ENCODE measurements at places on chromosomes 2 and 18.

GRCh38 chr18:9647496-9648323, 33.4 kb upstream of the PPP4R1 start:
- DNase-seq: no peak

GRCh38 chr2:26571316-26571715, 69.8 kb downstream of the CIB4 start:
- DNase-seq: no peak

GRCh38 chr2:63539416-63540162, 48.7 kb downstream of the WDPCP start:
- DNase-seq: no peak

- no peak for DNase-seq
Measured at GRCh38 chr2:72562451-72563153, 263.2 kb downstream of the EXOC6B start.

- DNase-seq: no peak
Measured at GRCh38 chr2:104872866-104873688, 19.2 kb downstream of the POU3F3 start.

DNA sequence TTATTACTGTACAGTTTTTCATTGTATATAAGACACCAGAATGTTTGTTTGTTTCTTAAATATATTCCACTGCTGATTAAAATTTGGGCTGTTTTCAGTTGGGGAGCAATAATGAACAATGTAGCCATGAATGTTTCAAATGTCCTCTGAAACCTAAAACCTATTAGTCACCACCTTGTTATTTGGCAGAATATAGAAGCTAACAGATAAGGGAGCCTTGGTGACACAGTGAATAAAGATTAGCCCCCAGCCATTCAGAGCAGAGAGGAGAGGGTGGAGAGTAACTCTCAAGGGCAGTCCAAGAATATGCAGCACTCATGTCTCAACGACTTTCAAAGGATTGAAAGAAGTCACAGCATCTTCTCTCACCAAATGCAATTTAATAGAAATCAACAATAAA, 43.1 kb upstream of the ATP8B1 start:
- DNase-seq: no peak

DNA sequence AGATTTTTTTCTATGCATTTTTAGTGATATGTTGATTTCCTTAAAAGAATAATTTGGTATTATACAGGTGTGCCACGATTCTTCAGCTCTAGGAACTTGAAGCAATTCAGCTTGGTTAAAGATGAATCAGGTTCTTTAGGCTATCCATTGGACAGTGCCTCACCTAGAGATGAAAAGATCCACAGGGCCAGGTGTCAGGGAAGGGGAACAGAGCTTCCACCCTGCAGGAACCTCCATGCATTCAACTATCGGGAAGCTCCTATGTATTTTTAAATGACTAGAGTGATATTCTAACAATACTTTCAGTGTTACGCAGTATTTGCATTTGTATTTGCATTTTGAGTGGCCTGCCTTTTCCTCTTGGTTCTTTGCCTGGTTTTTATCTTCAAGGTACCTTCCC, 40.2 kb downstream of the PKP4 start:
- DNase-seq: no peak

DNA sequence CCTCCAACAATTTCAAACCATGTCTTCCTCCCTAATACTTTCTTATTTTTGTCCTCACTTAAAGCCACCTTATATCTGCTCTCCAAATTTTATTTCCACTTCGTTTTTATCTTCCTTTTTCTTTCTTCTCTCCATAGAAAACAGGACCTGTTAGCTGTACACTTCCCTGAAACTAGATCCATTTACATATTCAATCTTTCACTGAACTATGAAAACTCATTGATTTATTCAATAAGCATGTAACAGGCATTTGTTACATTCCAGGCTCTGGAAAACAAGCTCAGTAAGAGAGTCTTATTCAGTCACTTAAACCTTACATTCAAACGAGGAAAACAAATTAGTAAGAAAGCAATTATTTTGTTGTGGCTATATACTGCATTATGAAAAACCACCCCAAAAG, 1225.3 kb downstream of the SUCLG1 start:
- no peak for DNase-seq

- DNase-seq: no peak
Measured at GRCh38 chr2:15784106-15784885, 156.1 kb upstream of the MYCN start.

DNA sequence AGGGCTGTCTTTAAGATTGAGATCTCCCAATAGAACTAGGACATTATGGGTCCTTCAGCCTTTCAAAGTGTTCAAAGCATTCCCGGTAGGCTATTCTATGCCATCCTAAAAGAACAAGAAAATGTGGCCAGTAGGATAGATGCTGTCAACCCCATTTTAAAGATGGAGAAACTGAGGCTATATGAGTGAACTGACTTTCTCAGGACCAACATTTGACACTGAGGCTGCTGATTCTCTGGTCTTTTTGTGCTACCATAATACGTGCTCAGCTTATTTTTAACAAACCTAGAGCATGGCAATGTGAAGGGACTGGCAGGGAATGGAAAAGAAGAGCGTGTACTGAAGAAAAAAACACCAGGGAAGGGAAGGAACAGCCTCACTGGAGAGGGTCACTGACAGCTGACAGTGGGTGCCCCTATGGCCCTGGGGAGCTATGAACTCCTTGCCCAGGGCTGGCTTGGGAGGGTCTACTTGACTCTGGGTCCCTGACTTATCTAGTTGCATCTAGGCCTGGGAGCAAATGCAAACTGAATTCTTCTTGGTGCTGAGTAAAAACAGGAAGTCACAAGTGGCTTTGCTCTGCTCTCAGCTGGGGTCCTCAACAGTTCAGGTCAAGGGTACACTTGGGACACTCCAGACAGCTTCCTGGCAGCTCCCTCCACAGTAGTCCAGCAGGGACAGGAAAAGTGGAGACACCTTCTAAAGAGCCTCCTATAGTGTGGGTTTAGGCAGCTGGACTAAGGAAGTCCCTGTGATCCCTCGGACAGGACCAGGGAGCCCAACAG, 2.3 kb downstream of the CYRIA start:
- no peak for DNase-seq

DNA sequence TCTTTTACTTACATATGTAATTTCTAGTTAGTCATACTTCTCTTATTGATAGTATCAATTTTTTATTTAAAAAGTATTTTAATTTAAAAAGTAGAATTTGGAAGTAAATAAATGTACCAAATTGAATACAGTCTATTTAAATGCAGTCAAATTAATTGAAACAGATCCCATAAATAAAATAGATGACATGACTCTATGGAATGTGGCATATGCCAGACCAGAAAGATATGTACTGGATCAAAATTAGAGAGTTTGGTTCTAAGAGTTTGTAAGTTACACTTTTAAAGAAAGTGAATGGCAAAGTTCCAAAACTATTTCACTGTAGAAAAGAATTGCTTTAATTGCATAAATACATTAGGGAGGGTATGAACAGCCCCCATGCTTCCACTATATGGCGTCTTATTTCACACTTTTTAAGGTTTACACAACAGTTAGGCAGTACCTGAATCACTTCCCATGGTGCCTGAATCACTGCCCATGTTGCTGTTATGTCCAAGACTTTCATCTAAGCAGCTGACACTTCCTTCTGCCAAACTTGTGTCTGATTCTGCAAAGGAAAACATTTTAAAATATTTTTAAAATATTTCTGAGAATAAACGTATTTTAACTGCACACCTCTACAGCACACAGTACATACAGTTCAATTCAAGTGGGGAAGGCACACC, 25.2 kb downstream of the IFIH1 start:
- DNase-seq: no peak

GRCh38 chr2:112725545-112726457, 5.0 kb downstream of the NT5DC4 start:
- no peak for DNase-seq

DNA sequence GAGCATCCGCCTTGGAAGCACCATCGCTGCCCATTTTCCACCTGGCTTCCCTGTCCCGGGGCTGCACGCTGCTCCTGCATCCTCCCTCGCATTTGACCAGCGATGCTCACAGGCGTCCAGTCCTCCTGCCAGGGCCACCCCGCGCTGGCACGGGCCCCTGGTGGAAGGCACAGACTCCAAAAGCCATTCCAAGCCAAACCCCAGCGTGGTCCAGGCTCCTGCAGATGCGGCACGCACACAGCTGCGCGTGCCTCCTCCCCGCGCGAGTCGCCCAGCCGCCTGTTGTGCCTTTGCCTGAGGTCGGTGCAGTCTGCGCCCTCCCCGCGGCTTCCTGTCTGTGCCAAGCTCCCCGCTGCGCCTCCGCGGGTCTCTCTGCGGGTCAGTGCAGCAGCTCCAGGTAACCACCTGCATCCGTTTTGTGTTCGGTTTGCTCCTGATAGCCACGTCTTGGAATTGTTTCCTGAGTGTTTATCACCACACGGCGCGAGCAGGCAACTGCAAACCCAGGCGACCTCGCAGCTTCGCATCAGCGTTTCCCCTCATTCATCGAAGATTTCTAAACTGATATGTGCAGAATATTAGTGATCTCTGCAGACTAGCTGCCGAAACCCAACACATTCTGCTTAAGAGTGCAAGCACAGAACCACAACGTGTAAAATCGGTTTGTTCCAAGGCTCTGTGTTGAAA, 65.2 kb upstream of the SALL3 start:
- no peak for DNase-seq

GRCh38 chr2:195759877-195760276, 102.9 kb downstream of the SLC39A10 start:
- no peak for DNase-seq

DNA sequence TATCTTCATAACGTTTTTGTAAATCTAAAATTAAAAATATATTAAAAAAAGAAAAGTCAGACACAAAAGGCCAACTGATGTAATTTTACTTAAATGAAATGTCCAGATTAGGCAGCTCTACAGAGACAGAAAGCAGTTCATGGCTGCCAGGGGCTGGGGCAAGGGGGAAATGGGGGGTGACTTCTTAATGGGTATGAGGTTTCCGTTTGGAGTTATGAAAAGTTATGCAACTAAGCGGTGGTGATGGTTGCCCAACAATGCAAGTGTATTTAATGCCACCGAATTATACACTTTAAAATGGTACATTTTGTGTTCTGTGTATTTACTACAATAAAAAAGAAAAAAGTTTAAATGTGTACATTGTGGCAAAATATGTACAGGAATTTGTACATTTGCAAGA, 70.2 kb upstream of the TEX51 start:
- DNase-seq: no peak

GRCh38 chr2:105324101-105324500, 5.4 kb downstream of the TGFBRAP1 start:
- no peak for DNase-seq

DNA sequence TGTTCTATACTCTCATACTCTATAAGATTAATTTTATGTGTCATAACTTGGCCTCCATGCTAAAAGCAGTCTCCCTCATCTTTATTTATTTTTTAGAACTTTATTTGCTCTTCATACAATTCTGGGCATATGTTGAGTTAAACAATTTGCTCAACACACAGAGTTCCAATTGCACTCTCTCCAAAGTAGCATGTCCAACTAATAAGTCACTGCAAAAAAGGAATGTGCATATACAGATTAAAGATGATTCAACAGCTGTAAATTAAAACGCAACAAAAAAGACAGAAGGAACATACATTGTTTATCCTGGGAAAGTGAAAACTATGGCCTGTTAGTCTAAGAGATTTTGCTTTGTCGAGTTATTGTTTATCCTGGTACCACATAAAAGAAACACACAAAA, 277.7 kb upstream of the ACVR2A start:
- no peak for DNase-seq

DNA sequence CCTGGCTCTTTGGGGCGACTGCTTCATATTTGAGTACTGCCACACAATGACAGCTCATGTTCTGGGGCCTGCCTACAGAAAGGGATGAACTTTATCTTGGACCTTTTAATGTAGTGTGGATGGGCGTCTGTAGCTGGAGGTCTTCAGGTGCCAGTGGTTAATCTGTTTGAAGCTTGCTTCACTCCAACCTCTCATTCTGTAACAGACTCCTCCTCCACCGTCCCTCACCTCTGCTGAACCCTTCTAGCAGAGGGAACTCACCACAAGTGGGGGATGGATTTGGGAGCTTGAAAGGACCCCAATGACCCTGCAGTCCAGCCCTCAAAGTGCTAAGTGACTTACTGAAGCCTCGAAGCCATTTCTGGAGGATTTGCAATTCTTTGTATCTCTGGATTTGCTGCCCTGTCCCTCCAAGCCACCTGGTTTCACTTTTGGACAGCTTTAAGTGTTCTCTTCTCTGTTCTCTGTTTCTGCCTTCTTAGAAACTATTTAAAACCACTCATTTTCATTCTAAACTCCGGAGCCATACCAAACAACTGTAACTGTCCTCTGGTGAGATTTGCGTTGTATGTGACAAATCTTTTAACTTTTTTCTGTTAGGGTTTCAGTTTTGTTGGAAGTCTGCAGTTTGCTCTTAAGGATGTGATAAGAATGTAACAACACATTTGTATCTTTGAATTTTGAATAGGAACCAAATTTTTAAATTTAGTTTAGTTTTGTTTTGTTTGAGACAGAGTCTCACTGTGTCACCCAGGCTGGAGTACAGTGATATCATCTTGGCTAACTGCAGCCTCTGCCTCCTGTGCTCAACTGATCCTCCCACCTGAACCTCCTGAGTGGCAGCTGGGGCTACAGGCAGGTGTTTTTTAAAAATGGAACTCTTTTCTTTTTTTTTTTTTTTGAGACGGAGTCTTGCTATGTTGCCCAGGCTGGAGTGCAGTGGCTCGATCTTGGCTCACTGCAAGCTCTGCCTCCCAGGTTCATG, 37.0 kb upstream of the CASP8 start:
- DNase-seq: no peak

GRCh38 chr2:218168635-218169462, 2.1 kb upstream of the CXCR1 start:
- no peak for DNase-seq

- no peak for DNase-seq
Measured at GRCh38 chr2:143357966-143358365, 228.7 kb downstream of the ARHGAP15 start.

DNA sequence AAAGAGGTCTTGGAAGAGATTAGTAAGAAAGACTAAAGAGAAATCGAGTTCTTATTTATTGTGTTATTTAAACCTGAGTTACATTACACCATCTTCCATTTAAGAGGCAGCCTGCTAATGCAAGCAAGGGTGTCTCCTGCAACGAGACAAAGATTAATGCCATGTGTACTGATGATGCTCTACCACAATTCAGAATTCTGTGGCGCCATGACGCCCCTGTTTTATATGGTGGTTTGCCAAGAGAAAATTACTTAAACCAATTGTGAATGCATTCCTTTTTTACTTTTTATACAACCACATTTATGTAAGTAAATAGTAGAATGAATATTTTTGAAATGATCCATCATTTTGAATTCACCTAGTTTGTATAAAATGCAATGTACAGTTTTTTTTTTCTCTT, 356.1 kb upstream of the ZEB2 start:
- no peak for DNase-seq

GRCh38 chr18:41621177-41621576, 333.9 kb upstream of the PIK3C3 start:
- no peak for DNase-seq

DNA sequence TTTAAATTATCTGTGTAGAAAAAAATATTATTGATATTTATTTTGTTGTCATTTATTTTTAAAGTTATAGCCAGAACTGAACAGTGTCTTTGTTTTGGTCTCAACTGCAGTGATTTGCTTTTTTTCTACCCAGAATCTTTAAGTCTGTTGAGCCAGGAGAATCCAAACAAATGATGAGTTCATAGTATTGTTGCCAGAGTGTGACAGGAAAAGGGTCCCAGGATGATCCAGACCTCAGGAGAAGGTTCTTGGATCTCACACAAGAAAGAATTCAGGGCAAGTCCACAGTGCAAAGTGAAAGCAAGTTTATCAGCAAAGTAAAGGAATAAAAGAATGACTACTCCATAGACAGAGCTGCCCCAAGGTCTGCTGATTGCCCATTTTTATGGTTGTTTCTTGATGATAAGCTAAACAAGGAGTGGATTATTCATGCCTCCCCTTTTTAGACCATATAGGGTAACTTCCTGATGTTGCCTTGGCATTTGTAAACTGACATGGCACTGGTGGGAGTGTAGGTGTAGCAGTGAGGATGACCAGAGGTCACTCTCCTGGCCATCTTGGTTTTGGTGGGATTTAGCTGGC, 127.1 kb downstream of the AGPS start:
- DNase-seq: no peak

Data from caudate nucleus (tissue), 63 donors.